ENCODE measurements at places on chromosomes 11 and 22.

GRCh38 chr11:44698252-44698912 lies 28.4 kb upstream of the TSPAN18 start:
- DNase-seq: no peak

DNA sequence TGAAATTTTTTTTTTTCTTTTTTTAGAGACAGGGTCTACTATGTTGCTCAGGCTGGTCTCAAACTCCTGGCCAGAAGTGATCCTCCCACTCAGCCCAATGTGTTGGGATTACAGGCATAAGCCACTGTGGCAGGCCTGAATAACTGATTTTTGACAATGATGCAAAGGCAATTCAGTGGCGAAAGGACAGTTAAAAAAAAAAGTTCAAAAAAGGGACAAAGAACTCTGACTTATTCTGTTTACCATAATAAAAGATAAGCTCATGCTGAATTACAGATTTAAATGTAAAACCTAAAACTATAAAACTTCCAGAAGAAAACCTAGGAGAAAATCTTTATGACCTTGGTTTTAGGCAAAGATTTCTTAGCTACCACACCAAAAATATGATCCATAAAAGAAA lies 48.9 kb downstream of the ATG16L2 start:
- no peak for DNase-seq

GRCh38 chr11:69848201-69848600 lies 29.0 kb upstream of the FGF3 start:
- DNase-seq: no peak

GRCh38 chr22:39114112-39114511 lies 17.1 kb downstream of the APOBEC3H start:
- DNase-seq: no peak

- no peak for DNase-seq
Measured at GRCh38 chr11:26608507-26609146, 36.6 kb upstream of the MUC15 start.

DNA sequence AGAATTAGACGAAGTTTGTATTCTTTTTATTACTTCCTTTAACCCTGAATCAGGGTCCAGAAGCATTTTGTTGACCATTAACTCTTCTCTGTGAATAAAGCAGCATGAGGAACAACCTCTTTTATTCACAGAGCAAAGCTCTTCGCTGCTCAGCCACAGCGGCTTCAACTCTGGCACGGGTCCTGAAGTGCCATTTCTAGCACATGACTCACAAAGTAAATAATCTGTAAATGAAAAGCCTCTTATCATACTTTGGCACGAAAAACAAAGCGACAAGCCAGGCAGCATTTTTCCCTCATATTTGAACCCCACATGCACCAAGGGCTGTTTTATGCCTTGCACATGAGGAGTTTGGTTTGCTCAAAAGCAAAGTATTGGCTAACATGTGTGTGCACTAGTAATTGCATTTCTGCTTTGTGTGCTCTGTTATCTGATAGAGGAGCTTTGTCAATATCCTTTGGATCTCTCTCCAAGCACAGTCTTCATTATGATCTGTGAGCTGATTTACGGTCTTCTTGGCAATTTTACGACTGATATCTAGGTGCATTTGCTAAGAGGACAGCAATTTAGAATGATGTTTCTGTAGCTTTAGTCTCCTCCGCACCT lies 33.0 kb upstream of the APOBEC3A start:
- no peak for DNase-seq

DNA sequence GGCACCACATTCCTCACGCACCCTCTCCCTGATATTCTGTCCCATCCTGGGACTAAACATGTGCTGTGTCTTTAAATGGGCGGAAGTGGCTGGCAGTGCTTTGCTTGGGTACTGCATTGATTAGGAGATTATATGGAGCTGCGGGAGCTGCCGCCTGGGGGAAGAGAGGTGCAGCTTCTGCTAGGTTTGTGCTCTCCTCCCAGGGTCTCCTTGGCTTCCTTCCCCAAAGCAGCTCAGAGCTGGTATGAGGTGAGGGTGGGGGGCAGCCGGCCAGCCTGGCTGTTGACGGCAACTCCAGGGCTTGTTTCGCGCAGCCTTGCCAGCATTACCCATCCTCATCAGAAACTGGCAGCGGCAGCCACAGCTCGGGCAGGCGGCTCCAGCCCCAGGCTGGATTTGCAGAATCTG lies 95.4 kb downstream of the GRAMD1B start:
- DNase-seq: no peak

DNA sequence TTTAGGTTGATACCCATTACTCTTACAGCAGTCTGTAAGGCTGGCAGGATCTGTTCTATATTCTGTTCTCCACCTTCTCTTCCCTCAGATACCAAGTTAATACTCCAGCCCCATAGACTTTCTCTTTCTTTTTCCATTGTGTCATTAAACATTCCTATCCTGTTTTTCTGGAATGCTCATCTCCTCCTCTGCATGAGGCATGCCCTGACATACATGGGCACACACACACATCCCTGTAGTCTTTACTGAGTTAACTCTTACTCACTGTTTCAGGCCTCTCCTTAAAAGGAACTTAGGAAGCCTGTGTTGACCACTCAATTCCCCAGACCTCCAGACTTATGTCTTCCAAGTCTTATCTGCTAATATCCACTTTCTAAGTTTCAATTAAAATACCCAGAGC lies 476.8 kb downstream of the METTL15 start:
- no peak for DNase-seq

DNA sequence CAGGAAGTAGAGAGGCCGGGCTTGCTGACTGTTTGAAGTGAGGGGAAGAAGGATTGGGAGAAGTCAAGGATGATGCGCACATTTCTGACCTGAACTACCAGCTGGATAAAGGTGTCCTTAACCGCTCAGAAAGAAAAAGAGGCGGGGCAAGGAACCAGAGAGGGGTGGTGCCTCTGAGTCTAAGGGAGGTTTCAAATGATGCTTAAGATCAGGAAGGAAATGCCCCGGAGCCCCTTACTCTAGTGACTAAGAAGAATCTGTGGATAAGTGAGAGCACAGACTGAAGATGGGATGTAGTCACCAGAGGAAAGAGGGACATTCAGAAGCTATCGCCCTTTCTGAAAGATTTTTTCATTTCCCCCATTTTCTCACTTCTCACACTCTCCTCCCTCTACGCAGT lies 12.7 kb downstream of the DCHS1 start:
- DNase-seq: peak; percentile 30

DNA sequence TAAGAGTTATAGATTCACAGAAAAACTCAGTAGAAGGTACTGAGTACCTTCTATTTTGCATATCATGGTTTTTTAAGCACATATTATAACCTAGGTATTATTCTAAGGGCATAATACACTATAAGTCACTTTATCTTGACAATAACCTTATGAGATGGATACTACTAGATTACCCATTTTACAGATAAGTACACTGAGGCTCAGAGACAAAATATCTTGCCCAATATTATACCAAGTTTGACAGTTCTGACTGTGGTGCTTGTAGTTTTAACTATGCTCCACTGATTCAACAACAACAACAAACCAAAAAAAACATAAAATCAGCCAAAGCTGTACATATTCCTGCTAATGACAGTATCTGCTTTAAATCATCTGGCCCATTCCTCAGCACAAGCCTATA lies 10.5 kb downstream of the OR51M1 start:
- no peak for DNase-seq

GRCh38 chr11:48022445-48022844 lies 42.1 kb downstream of the PTPRJ start:
- no peak for DNase-seq

- DNase-seq: no peak
Measured at GRCh38 chr22:35477911-35478582, 62.6 kb upstream of the RASD2 start.

GRCh38 chr11:96063886-96064285 lies 140.0 kb upstream of the MTMR2 start:
- no peak for DNase-seq

GRCh38 chr11:72848846-72849466 lies 34.7 kb downstream of the ATG16L2 start:
- DNase-seq: peak; percentile 48

GRCh38 chr11:130313383-130314183 lies 1.1 kb downstream of the ZBTB44 start:
- DNase-seq: no peak

- DNase-seq: no peak
Measured at GRCh38 chr22:36065462-36065774, 36.8 kb upstream of the RBFOX2 start.

All from CD4-positive, CD25-positive, alpha-beta regulatory T cell (primary cell).